Skin of body (tissue), 3 donors: ENCODE measurements at places on chromosomes 12 and 14. TPM values are rescaled to one million over a fixed set of nuclear protein-coding genes. Genes with fewer than 3 reads are reported as not detected.

- DNase-seq, result no peak
Observed at GRCh38 chr12:538731-539539, 79.2 kb downstream of the B4GALNT3 start.

DNA sequence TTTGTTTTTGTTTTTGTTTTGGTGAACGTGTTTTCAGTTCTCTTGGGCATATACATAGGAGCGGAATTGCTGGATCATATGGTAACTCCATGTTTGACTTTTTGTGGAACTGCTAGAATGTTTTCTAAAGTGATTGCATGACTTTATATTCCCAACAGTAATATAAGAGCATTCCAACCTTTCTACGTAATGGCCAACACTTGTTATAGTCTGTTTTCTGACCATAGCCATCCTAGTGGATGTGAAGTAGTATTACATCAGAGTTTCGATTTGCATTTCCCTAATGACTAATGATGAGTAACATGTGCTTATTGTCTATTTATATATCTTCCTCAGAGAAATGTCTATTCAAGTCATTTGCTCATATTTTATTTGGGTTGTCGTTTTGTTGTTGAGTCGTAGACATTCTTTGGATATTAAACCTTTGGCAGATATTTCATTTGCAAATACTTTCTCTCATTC is 268.7 kb downstream of the AEBP2 start:
- DNase-seq, result no peak

TAC3 gene
- not detected for total RNA-seq

DNA sequence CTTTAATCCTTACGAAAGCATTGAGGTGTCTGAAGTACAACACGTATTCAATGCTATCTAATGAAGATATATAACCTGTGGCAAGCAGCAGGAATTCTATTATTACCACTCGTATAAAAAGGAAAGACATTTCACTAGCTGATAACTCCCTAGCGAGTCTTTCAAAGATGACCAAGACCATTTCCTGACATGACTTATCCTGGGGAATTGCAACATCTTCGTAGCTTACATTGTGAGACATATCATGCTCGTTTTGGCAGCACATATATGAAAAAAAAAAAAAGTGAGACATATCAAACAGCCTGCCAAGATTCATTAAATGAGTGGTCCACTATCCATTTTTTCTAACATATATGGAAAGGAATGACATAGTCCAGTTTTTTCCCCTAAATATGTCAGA is 337.0 kb downstream of the FSCB start:
- DNase-seq, result no peak
